ENCODE measurements at places on chromosomes 2 and 18.
A peak's percentile ranks its signal among the peaks of the same experiment; 100 is the strongest.

DNA sequence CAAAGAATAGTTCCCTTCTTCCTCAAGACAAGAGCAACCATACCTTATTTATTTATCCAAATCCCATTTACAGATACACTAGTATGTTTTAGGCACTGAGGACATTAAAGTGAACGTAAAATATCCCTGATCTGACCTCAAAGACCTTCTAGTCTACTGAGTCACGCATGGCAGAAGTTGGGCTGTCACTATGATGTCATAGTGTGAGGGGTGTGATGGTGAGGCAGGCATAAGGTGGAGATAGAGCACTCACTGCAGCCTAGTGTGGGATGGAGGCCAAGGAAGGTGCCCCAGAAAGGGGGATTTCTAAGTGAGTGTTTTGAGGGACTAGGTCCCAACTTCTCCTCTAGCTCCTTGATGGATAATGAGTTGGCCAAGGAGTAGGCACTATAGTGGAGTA lies 249.5 kb upstream of the SKOR2 start:
- H3K4me3 ChIP-seq: no peak overlapping the region
- no peaks in the 10 kb centered on the region for H3K27me3 ChIP-seq
- no peaks in the 10 kb centered on the region for H3K36me3 ChIP-seq
- H3K4me1 ChIP-seq: no peaks in the 10 kb centered on the region
- no peak for DNase-seq

DNA sequence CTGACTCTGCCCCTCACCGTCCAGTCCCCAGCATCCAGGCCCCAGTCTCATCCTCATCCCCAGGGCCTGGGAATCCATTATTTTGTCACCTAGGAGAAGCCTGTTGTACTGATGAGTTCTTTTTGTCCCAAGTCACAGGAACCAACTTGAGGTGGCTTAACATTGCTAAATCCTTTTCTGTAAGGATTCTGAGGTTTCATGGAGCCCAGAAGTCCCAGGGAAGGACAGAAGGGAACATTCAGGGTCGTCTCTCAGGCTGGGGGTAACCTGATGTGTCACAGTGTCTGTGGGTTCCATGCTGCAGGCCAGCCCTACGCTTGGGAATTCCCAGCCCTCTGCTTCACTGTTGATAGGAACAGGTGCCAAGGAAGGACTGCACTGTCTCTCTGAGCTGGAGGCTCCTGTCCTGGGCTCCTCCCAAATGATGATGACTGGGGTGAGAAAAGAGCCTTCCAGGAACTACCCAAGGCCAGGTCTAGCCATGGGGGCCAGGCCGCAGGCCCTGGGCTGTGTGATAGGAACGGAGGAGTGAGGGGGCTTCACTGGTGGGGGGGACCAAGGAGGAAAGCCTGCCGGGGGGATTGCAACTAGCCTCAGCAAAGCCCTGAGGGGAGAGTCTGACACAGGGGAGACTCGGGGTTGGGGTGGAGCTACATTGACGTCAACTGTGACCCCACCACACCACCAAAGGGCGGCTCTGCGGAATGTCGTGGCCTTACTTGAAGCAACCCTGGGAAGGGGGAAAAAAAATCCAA lies 145.7 kb downstream of the SMAD7 start:
- DNase-seq: no peak
- H3K27me3 ChIP-seq: no peaks in the 10 kb centered on the region
- H3K36me3 ChIP-seq: no peaks in the 10 kb centered on the region
- peak overlapping the region; percentile 86 for H3K27ac ChIP-seq
- peaks cover 31% of the 10 kb centered on the region for H3K4me1 ChIP-seq

GRCh38 chr2:168912901-168913369 lies 11.8 kb downstream of the G6PC2 start:
- H3K36me3 ChIP-seq: peaks cover 4% of the 10 kb centered on the region
- H3K27ac ChIP-seq: peak overlapping the region; percentile 46
- DNase-seq: no peak
- H3K27me3 ChIP-seq: peaks cover 29% of the 10 kb centered on the region

GRCh38 chr2:7430421-7430868 lies 513.2 kb downstream of the RNF144A start:
- peaks cover 4% of the 10 kb centered on the region for H3K36me3 ChIP-seq
- H3K4me3 ChIP-seq: peak overlapping the region; percentile 85
- no peak for DNase-seq
- peak overlapping the region; percentile 78 for H3K27ac ChIP-seq

DNA sequence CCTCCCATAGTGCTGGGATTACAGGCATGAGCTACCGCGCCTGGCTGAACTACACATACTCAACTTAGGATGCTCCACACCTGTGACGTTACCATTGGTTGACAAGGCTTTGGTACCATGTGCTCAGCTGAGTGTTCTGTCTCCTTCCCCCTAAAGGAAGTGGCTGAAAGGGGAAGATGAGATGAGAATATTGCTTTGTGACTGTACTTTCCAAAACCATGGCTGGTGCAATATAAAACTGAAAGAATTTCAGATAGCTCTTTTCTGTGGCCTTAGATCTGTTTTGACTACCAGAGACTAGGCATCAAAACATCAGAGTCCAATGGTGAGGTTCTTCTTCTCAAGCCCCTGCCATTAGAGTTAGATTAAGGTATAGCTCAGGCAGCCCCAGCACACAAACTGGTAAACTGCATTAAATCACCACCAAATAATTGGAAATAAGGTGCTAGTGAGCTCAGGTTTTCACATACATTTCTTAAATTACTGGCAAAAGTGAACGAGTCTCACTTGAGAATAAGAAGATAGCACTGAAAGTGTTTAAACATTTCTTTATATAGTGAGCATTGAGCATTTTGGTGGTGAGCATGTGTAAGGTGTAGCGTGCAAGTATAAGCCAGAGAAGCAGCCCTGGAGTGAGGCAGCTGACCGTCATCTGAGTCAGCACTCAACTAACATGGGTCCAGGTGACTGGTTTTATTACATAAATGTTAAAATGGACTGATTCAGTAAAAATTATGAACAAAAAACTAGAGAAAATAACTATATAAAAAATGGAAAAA lies 113.5 kb upstream of the FZD5 start:
- no peak for DNase-seq
- no peak overlapping the region for H3K4me3 ChIP-seq
- no peaks in the 10 kb centered on the region for H3K27me3 ChIP-seq
- no peak overlapping the region for H3K27ac ChIP-seq

DNA sequence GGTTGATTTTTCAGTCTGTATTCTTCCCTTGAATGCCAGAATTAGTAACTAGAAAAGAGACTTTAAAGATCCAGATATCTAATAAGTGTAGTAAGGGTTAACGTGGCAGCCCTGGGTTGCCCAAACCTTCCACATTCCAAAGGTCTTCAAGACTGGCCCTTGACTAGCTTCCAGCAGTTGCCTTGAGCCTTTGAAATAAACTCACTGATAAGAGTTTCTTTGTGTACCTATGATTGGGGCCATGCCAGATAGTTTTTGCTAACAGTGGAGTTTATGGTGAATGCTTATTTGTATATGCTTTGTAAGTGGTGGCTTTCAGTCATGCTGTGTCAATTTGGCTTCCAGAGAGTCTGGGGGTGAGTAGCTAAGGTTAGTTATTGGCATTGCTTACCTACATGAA lies 722.3 kb downstream of the RNF144A start:
- H3K36me3 ChIP-seq: no peaks in the 10 kb centered on the region
- no peaks in the 10 kb centered on the region for H3K27me3 ChIP-seq
- no peak overlapping the region for H3K4me3 ChIP-seq
- H3K27ac ChIP-seq: no peak overlapping the region

DNA sequence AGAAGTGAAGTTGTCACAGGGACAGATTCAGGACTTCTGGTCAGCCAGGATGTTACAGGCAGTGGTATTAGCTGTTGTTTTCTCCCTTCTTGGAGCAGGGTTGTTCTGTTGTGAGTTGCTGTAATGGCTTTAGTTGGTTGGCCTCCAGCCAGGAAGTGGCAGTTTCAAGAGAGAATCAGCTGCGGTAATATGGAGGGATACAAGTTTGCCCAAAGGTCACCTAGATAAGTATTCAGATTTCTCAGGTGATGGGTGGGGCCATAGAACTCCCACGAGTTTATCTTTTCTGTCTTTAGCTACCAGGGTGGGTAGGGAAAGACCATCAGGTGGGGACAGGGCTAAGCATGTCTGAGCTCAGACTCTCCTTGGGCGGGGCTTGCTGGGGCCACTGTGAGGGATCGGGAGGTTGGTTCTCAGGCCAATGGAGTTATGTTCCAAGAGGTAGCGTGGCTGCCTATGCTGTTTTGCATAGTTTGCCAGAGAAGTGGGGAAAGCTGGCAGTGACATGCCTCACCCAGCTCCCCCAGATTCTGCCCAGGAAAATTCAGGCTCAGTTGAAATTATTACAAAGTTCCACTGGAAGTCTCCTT lies 640.4 kb upstream of the CHAC2 start:
- H3K4me1 ChIP-seq: peaks cover 6% of the 10 kb centered on the region
- H3K27me3 ChIP-seq: no peaks in the 10 kb centered on the region
- no peak overlapping the region for H3K4me3 ChIP-seq

- no peak overlapping the region for H3K27ac ChIP-seq
- DNase-seq: no peak
- H3K27me3 ChIP-seq: no peaks in the 10 kb centered on the region
- peaks cover 6% of the 10 kb centered on the region for H3K36me3 ChIP-seq
- H3K4me3 ChIP-seq: no peak overlapping the region
Observed at GRCh38 chr2:114001152-114001551, 111.3 kb downstream of the ACTR3 start.

DNA sequence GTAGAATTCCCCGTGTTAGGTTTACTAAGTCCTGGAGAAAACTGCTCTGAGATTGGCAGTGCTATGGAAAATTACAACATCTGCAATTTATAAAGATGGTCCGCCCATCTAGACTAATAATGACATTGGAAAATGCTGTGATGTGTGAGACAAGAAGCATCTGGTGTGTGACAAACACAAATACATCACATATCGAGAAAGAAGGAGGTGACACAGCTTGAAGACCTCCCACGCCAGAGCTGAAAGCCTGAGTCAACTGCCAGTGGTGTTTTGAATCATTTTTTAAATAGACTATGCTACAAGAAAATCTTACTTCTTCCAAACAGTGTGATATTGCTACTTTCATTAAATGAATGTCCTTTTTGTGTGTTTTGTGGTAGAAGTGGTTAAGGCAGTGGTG lies 8.6 kb upstream of the ANO7 start:
- peaks cover 3% of the 10 kb centered on the region for H3K4me1 ChIP-seq
- peak overlapping the region; percentile 71 for H3K27ac ChIP-seq
- no peaks in the 10 kb centered on the region for H3K27me3 ChIP-seq

DNA sequence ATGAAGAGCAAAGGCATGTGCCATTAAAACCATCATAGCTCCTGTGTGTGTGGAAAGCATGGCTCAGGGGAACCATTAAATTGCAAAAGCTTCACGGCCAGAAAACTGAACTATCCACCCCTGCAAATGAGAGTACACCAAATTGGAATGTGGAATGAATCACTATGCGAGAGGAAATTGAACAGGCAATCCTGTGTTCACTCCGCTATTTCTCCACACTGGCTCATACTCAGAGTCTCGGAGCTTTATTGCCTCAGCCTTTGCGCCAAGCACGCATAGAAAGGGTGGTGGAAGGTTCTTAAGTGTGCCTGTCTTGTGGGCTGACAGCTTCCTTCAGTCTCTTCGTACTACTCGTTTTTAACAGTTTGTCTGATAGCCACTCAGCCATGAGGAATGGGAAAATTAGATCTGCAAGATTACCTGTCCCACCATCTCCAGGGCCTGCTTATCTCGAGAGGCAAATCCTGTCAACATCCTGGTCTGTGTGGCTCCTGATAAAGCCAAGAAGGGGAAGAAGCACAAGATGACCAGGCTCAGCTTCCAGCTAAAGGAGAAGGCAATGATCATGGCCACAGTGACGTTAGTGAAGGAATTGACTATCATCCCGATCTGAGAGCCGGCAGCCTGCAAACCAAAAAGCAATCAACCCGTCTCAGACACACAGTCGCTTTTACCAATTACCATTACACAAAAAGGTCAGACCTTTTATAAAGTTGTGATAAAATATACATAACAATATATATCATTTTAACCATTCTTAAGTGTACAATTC lies 34.9 kb downstream of the G6PC2 start:
- H3K36me3 ChIP-seq: no peaks in the 10 kb centered on the region
- peaks cover 19% of the 10 kb centered on the region for H3K27me3 ChIP-seq
- no peak overlapping the region for H3K4me3 ChIP-seq
- no peak overlapping the region for H3K27ac ChIP-seq
- DNase-seq: no peak

DNA sequence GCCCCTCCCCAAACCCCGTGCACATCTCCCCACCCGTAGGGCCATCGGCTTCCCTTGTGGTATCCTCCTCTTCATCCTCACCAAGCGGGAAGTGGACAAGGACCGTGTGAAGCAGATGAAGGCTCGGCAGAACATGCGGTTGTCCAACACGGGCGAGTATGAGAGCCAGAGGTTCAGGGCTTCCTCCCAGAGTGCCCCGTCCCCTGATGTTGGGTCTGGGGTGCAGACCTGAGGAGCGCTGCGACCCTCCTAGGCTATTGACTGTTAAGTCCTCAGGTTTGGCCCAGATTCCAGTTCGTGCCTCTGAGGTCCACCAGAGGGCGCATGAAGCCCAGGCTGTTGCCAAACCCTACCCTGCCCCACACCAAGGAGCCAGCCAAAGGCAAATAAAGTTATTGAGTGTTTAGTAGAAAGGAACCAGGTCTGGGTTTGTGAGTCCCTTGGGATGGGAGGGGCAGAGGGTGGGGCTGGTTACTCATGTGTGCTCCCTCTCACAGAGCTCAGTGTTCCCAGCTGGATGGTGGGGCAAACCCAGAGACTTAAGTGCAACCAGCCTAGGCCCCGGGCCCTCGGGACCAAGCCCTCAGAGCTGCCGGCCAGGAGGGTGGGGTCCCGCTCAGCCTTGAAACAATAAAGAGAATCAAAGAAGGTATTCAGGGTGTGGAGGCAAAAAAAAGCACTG lies 2.4 kb downstream of the PNKD start:
- peak; percentile 69 for DNase-seq
- H3K27me3 ChIP-seq: no peaks in the 10 kb centered on the region
- H3K4me3 ChIP-seq: no peak overlapping the region
- peaks cover 13% of the 10 kb centered on the region for H3K36me3 ChIP-seq

Measured in T-helper 17 cell (primary cell).